SJSA1 (cell line): ENCODE measurements at places on chromosomes 16 and 17. TPM values are rescaled to one million over a fixed set of nuclear protein-coding genes. Genes with fewer than 3 reads are reported as not detected.

Gene SLC35G6
- total RNA-seq, result not detected in 2 replicates

Gene HOXB1
- total RNA-seq, result not detected in 2 replicates

DNA sequence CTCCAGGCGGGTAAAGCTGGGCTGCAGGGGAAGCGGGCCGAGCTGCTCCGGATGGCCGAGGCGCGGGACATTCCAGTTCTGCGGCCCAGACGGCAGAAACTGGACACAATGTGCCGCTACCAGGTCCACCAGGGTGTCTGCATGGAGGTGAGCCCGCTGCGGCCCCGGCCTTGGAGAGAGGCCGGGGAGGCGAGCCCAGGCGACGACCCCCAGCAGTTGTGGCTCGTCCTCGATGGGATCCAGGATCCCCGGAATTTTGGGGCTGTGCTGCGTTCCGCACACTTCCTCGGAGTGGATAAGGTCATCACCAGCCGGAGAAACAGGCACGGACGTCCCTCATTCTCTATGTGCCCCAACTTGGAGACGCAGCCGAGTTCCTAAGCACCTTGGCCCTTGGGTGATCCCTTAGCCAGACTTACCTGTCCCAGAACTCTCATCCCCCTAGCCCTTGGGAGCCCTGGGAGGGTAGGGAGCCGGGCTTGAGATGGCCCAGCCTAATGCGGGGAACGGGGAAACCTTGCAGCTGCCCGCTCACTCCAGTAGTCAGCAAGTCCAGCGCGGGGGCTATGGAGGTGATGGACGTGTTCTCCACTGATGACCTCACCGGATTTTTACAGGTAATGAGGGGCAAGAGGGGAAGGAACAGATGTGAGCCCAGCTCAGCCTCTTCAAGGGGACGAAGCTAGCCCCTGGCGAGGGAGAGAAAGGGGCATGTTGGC is 806 bp downstream of the MRM1 start:
- H3K4me1 ChIP-seq, result peaks cover 14% of the 10 kb centered on the region
- no peaks in the 10 kb centered on the region for H3K27me3 ChIP-seq
- DNase-seq, result peak; percentile 35
- H3K4me3 ChIP-seq, result peak overlapping the region; percentile 76
- H3K27ac ChIP-seq, result peak overlapping the region; percentile 78

DNA sequence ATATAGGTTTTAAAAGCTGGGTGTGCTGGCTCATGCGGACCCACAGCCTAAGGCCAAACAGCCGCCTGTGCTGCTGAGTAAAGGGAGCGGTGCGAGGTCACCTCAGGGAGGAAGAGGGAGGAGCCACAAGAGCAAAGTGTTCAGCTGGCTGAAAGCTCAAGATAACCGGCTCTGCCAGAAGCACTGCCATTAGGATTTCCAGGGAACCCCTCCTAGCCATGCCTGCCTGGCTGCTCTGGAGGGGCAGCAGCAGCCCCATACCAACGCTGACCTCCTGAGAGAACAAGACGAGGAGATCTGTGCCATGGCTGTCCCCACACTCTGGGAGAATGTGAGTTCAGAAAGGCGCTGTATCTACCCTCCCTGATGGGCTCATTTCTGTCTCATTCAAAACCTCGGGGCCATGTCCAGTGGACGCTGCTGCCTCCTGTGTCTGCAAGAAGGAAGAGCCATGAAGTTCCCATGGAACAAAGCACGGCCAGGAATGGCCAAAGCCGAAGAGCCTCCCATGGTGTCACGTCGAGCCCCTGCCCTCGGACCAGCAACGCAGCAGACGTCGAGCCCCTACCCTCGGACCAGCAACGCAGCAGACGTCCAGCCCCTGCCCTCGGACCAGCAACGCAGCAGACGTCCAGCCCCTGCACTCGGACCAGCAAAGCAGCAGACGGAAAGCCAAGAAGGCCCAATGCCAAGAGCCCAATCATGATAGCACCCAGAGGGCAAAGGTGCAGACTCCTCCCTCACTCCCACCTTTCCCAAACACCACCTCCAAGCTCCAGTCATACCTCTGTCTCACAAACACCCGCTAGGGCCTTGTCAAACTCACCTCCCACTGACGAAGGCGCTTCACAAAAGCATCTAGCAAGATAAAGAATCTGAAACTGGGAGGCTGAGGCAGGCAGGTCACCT is 107.0 kb downstream of the ANKRD11 start:
- 0 out of 2 replicates have a peak, but pooled peaks cover 5% of the 10 kb centered on the region for H3K36me3 ChIP-seq
- H3K4me1 ChIP-seq, result 0 out of 2 replicates have a peak, but pooled peaks cover 4% of the 10 kb centered on the region
- no peaks in the 10 kb centered on the region for H3K27me3 ChIP-seq

DNA sequence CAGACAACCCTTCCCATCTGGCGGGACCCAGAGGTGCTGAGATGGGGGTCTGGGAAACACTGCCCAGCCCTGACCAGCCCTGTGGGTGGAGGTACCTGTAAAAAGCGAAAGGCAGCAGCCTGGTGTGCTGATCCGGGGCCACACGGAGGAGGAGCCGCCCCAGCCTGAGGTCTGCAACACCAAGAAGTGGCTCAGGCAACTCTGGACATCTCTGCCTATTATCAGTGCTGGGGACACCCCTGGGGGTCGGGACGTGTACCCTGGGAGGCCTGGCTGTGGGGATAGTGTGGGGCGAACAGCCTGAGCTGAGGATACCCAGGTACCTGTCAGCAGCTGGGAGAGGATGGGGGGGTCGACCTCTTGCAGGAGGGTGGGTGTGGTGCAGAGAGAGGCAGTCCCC is 18.0 kb downstream of the ZNF276 start:
- peaks cover 95% of the 10 kb centered on the region for H3K36me3 ChIP-seq
- H3K27ac ChIP-seq, result no peak overlapping the region
- no peaks in the 10 kb centered on the region for H3K27me3 ChIP-seq
- no peak for DNase-seq
- no peaks in the 10 kb centered on the region for H3K4me1 ChIP-seq

- H3K4me3 ChIP-seq, result no peak overlapping the region
- H3K36me3 ChIP-seq, result peaks cover 5% of the 10 kb centered on the region; the same call in 1 of the 2 replicates
- DNase-seq, result no peak
- peak overlapping the region; percentile 53 for H3K27ac ChIP-seq
Measured at GRCh38 chr17:19304209-19304608, 58.3 kb downstream of the B9D1 start.
